ENCODE measurements at places on chromosomes 4 and X.

DNA sequence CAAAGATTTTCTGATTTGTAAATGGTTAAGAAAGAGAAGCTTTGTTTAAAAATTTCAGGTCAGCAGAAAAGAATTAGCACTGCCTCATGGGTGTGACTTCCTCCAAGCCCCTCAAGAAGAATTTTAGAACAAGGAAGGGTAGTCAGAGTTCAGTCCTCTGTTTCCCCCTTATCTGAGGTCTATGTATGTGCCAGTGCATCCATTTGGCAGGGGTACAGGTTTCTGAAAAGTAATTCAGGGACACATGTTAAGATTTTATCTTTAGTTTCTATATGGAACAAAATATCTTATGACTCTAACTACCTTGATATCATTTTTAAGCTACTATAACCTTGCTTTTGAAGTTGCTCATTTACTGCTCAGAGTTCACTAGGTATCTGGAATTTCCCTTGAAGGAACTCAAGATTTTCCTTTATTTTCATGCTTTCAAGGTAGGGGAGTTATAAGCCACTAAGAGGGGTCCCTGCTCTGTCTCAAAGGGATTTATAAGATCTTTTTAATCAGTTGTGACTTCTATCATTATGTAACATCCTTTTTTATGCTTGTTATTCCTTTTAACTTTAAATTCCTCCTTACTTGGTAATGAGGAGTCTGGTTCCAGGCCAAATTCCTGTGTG lies 24.4 kb upstream of the PLK4 start:
- no peak for DNase-seq

DNA sequence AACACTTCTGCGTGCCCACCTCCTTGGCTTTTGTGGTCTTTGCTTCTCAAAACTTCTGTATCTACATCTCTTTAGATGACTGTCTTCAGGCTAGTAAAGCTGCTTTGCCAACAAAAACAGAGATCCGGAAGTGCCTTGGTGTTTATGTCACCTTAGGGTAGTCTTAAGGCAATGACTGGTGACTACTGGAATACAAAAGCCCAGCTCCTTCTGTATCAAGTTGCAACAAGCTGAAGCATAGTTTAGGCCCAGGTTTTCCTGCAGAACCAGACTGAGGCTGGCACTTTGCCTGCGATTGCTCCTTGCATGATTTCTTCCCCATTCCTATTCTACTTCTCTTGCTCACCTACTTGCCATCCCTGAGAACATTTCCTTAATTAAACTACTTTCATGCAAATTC lies 333.8 kb downstream of the DMD start:
- DNase-seq: no peak

- no peak for DNase-seq
Measured at GRCh38 chr4:25060241-25060962, 29.7 kb upstream of the LGI2 start.

- no peak for DNase-seq
Measured at GRCh38 chr4:52622564-52622963, 36.5 kb downstream of the USP46 start.

GRCh38 chrX:38220415-38221390 lies at the start of gene SRPX:
Gene SRPX (minus strand): TSS chrX:38220871. CDS start chrX:38220792, 79 bp downstream.
- no peak for DNase-seq

- DNase-seq: no peak
Measured at GRCh38 chr4:110487873-110488272, 11.9 kb downstream of the ENPEP start.

DNA sequence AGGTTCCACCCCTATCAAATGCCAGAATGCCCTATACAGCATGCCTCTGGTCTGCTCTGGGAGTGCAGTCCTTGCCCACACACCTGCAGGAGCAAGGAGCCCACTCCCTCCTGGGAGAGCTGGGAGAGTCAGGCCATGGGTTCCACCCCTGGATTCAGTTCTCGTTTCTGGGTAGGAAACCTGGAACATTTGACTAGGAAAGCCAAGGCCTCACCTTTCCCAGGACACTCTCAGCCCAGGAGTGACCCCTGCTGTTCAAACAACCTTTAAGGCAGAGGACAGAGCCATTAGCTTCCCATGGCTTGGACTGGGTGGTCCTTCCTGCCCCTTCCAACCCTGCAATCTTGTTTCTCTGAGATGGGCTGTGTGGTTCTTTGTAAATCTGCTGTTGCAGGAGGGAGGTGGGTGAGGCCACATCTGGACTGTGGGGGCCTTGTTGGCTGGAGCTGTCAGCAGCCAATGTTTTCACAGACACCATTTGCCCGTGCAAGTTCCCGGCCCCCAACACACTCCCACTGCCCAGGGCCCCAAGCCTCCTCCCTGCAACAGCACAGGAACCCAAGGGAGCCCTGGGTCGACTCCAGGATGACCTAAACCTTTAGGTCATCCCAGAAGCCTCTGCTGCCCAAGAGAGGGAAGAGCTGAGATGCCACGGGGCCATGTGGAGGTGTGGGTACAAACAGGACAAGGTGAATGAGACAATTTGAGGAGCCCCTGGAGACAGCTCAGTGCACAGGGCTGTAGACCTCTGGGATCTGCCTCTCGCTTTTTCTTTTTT lies 104.4 kb downstream of the PJA1 start:
- no peak for DNase-seq

- DNase-seq: no peak
Measured at GRCh38 chr4:187393531-187394344, 601.8 kb upstream of the ZFP42 start.

DNA sequence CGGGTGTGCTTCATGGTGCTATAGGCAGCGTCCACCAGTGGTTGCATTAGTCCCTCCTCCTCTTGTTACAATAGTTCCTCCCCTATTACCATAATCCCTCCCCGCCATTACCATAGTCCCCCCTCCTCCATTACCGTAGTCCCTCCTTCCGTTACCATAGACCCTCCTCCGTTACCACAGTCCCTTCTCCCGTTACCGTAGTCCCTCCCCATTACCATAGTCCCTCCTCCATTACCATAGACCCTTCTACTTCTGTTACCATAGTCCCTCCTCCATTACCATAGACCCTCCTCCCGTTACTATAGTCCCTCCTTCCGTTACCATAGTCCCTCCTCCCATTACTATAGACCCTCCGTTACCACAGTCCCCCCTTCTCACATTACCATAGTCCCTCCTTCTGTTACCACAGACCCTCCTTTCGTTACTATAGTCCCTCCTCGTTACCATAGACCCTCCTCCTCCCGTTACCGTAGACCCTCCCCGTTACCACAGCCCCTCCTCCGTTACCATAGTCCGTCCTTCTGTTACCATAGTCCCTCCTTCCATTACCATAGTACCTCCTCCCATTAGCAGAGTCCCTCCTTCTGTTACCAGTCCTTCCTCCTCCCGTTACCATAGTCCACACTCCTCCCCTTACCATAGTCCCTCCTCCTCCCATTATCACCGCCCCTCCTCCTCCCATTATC lies 129.6 kb downstream of the DHRSX start:
- no peak for DNase-seq

DNA sequence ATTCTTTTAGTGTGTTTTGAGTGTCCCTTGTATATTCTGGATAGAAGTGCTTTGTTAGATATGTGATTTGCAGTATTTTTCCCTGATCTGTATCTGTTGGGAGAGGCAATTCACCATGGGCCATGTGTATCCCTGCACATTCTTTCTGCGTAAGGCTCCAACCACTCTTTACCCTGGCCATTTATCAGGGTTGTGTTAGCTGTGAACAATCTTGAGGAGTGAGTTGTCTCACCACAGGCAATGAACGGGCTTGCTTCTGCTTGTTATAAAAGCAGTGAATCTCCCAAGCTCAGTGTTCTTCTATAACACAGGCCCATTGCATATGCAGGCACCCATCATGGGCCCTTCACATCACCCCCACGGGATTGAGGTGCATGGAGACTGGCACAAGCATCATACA lies 18.9 kb upstream of the SMIM10 start:
- no peak for DNase-seq

DNA sequence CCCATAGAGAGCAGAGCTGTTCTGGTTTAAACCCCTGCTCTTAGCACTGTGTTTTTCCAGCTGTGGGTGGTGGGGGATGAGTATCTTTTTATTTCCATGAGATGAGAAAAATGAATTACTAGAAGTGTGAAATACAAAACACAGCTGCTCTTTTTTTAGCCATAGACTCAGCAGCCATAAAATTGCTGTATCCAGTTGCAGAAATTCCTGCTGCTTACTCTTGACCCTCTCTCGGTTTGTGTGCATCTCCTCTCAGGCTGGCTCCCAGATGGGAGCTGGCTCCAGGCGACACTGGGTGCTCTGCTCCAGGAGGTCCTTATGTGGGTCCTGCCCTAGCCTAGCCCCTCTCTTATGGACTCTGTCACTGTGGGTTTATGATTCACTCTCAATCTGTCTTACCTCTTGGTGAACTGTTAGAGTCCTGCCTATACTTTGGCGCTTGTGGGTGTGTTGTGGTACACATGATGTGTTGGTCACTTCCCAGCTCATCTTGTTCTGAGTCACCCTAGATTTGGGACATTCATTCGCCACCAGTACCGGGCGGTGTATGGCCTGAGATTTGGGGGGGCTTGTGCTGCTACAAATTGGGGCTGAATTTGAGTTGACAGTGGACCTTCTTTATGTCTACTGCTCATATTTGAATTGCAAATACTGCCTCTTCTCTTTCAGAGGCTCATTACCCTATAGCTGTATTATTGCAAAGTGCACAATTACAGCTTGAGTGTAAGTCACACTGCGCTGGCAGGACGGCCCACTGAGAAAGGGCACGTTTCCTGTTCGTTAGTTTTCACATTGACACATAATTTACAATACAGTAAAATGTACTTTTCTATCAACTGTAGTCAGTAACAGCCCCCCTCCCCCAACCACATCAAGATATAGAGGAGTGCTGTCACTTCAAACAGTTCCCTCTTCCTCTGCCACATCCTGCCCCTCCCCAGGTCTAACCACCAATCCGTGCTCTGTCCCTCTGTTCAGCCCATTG lies 46.9 kb upstream of the MSANTD1 start:
- DNase-seq: no peak

- no peak for DNase-seq
Measured at GRCh38 chr4:78776729-78777575, 802 bp downstream of the BMP2K start.

DNA sequence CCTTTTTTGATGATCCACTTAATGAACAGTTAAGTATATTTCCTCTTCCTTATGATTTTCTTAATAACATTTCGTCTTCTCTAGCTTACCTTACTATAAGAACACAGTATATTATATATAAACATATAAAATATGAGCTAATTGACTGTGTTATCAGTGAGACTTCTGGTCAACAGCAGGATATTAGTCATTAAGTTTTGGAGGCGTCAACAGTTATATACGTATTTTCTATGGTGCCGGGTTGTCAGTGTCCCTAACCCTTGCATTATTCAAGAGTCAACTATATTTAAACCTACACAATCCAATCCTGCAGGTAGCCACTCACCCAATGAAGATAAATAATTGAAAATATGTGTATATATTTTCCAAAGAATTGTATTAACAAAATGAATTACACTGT lies 88.0 kb downstream of the NR3C2 start:
- DNase-seq: no peak

DNA sequence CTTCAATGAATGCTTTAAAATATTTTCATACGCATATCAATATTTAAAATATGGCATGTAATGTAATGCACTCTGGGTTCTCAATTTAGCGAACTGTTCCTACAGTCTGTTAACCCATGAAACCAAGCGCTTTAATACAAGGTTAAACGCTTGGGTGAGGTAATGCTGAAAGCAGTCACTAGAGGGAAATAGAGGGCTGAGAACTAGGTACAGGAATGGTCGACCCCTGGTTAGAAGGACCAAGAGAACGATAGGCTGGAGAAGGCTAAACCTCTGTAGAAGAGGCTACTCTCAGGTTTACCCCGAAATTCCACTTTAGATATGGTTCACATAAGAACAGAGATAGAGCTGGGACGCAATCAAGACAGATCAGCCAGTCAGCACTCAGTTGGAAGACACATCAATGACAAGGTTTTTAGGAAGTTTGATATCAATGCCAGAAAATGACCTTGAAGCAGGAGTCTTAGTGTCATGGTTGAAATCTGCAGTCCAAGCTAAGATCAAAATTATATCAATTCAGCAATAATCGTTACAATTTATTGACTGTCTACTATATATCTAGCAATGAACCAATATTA lies 26.9 kb downstream of the ARSJ start:
- DNase-seq: no peak

DNA sequence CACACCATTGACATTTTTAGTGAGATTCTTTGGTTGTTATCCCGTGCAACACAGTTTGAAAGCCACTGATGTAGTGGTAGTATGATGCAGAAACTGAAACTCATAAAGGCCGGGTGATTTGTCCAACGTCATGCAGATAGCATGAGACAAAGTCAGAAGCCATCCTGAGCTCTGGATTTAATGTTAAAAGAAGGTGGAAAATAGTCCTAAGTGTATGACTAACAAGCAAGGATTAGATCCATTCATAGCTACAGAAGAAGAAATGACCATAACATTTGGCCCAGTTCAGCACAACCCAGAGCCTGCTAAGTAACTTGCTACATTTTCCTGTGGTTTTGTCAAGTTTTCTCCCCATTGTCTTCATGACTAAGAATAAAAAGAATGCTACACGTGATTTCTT lies 142.4 kb downstream of the AMELX start:
- DNase-seq: no peak

GRCh38 chrX:1164322-1165288 lies 47.8 kb downstream of the CRLF2 start:
- no peak for DNase-seq

DNA sequence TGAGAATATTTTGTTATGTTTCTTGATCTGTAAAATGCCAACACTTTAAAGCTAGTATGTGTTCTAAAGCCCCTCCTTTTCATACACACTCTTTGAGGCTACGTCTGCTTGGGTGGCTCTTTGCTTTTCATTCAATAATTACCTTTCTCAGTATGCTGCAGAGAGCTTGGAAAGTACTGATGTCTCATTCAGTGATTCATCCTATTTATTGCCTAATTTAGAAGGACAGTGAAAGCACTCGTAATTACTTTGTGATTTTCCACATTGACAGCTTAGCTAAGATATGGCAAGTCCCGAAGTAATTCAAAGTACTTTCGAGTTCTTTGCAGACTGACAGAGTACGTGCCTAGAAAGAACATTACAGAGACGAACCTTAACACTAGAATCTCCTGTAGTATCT lies 57.2 kb downstream of the BMP15 start:
- DNase-seq: no peak

- no peak for DNase-seq
Measured at GRCh38 chrX:17414027-17414658, 39.1 kb downstream of the NHS start.

GRCh38 chr4:19156786-19157185 lies 1094.9 kb upstream of the SLIT2 start:
- DNase-seq: no peak

GRCh38 chr4:43332052-43332425 lies 439.5 kb downstream of the GRXCR1 start:
- DNase-seq: no peak

DNA sequence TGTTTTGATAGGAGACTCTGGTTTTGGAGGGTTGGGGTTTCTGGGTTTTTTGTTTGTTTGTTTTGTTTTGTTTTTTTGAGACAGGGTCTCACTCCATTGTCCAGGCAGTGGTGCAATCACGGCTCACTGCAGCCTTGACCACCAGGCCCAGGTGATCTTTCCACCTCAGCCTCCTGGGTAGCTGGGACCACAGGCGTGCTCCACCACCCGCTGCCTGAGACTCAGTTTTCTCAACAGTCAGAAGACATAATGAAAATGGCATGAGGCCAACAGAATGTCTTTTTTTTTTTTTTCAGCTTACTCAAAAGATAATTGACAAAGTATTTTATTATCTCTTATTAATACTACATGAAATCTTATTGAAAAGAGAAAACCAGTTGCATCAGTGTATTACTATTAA lies 32.4 kb downstream of the TNIP2 start:
- DNase-seq: no peak
